ENCODE measurements at places on chromosomes 1 and 21. TPM values are rescaled to one million over a fixed set of nuclear protein-coding genes. Genes with fewer than 3 reads are reported as not detected.

Gene UTS2
- not detected for total RNA-seq

Gene ZNF648
- not detected for total RNA-seq

Gene RHEX
- not detected for total RNA-seq

Gene CYP4X1
- 0.05 TPM for total RNA-seq

Gene TDRD5
- not detected for total RNA-seq

Gene TMEM167B
- 10.5 TPM for total RNA-seq

Gene DNAJC6
- total RNA-seq = 8.8 TPM

Gene ACTA1
- not detected for total RNA-seq

Gene TLCD4
- 6.3 TPM for total RNA-seq

Measured in A549 treated with dexamethasone at 1 μM for 4 hours (cell line).